B cell (primary cell): ENCODE measurements at places on chromosomes 2 and 18. TPM values are rescaled to one million over a fixed set of nuclear protein-coding genes. Genes with fewer than 3 reads are reported as not detected.

Gene DSG2
- not detected in 2 replicates for total RNA-seq

Gene DHRS9
- total RNA-seq = 0.25 TPM in 1 of 2 replicates, not detected in the other

DNA sequence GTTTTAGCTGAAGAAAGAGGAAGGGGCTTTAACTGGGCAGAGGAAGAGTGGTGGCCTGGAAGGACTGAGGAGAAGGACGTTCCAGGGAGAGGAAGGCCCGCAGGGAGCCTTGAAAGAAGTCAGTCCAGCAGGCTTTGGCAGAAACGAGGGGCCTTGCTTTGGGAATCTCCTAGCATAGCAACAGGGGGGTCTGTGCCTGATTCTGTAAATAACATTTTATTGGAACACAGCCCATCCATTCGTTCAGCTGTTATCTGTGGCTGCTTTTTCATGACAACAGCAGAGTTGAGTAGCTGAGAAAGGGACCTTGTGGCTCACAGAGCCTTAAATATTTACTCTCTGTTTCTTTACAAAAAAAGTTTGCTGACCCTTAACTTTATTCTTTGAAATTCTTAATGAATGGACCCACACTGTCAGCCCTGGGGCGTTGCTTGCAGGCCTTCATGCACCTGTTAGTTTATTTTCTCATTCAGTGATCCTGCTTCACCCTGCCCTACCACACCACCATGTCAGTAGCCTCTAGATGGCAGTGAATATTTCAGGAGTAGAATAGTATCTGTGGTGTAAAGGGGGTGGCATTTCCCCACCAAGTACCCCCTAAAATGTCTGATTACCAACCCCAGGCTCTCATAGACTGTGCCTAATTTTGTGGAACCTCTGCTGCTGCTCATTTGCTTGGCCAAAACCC, 61.0 kb downstream of the MGAT5 start:
- H3K27ac ChIP-seq = peak overlapping the region; percentile 42
- no peak for DNase-seq
- H3K4me3 ChIP-seq = no peak overlapping the region

DNA sequence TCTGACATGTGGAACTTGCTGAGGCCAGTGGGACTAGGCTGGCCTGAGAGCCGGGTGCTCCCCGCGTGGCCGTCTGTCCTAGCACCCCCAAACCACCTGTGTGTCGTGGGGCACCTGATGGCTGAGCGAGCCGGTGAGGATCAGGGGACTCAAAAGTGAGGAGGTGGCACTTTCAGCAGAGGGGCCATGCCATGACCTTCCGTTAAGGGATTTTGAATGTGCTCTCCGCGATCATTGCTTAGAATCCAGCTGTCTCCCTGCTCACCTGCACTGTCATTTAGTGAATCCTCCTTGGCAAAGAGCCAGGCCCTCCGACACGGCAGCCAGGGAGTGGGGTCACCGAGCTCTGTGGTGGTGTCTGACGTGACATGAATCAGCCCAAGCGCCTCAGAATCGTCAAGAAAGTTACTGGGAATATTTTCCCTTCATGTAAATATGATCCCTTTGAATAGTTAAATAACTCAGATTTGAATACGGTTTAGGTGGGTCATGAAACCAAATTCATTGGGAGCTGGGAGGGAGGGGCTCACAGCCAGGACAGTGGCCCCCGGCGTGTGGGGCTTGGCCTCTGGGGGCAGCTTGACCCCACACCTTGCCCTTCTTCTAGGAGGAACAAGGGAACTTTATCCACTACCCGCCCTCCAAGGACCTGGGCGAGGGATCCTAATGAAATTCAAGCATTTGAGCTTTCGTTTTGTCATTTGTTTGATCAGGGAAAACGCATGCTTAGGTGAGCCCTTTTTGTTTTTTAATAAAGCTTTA, 9.5 kb downstream of the NFATC1 start:
- H3K36me3 ChIP-seq = no peaks in the 10 kb centered on the region
- H3K4me3 ChIP-seq = peak overlapping the region; percentile 2
- peaks cover 65% of the 10 kb centered on the region for H3K4me1 ChIP-seq

Gene ACVR1C
- 0.39 and 0.52 TPM in 2 replicates for total RNA-seq

GRCh38 chr2:54364409-54364808, 91.7 kb upstream of the SPTBN1 start:
- H3K4me3 ChIP-seq = no peak overlapping the region
- no peak for DNase-seq
- H3K27ac ChIP-seq = no peak overlapping the region
- H3K4me1 ChIP-seq = no peaks in the 10 kb centered on the region
- no peaks in the 10 kb centered on the region for H3K27me3 ChIP-seq

GRCh38 chr18:55384115-55384514, 203.9 kb downstream of the TCF4 start:
- no peaks in the 10 kb centered on the region for H3K27me3 ChIP-seq
- H3K36me3 ChIP-seq = no peaks in the 10 kb centered on the region
- DNase-seq = peak; percentile 11
- peaks cover 25% of the 10 kb centered on the region for H3K4me1 ChIP-seq
- no peak overlapping the region for H3K27ac ChIP-seq
- H3K4me3 ChIP-seq = no peak overlapping the region

DNA sequence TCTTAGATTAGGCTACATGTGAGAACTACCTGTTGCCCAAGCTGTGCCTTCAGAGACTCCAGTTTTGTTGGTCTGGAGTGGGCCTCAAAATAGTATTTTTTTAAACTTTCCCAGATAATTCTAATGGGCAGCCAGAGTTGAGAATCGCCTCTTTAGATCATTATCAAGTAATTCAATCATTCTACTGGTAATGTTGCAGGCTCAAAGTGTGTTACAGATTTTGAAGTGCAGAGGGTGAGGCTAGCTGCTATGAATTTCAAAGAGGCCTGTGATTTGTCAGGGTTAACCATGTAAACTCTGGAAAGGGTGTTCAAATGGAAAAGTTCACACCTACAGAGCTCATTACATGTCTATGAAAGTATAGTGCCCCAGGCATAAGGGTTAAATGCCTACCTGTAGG, 30.1 kb downstream of the ANKRD29 start:
- DNase-seq = no peak
- no peaks in the 10 kb centered on the region for H3K4me1 ChIP-seq
- H3K4me3 ChIP-seq = no peak overlapping the region
- no peaks in the 10 kb centered on the region for H3K27me3 ChIP-seq

Gene ATP8B1
- 0.10 and 0.27 TPM in 2 replicates for total RNA-seq

DNA sequence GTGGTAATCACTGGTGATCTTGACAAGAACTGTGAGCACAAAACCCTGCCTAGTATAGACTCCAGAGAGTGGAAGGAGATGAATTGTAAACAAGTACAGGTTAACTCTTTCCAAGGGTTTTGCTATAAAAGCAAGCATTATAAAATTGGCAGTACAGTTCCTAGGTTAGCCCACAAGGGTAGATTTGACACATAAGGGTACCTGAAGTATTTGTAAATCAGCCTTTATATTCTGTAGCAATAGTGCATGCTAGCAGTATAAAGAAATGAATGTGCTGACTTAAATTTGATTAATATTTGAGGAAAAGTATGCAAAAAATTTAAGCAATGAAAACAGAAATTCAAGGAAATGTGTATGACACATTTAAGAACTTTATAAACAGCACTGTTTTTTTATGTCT, 42.4 kb downstream of the SP3 start:
- H3K36me3 ChIP-seq = peaks cover 15% of the 10 kb centered on the region
- H3K27ac ChIP-seq = no peak overlapping the region
- DNase-seq = no peak
- H3K27me3 ChIP-seq = no peaks in the 10 kb centered on the region
- H3K4me1 ChIP-seq = peaks cover 11% of the 10 kb centered on the region

DNA sequence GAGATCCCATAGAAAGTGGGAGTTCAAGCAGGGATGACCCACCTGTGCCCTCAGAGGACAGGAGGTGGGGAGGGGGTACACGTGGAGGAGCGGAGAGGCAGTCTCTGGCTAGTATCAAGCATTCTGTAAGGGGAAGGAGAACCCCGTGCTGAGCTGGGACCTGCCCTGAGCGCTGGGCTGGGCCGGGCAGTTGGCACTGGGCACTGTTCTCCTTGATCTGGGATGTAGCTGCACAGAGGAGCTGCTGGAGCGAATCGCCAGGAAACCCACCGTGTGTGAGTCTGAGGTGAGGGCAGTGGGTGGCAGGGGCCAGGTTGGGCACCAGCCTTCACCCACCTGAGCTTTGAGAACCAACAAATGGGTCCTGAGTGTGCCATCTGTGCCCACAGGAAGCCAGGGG, 19.8 kb upstream of the GMPPA start:
- no peaks in the 10 kb centered on the region for H3K27me3 ChIP-seq
- peaks cover 4% of the 10 kb centered on the region for H3K4me1 ChIP-seq
- DNase-seq = no peak
- no peaks in the 10 kb centered on the region for H3K36me3 ChIP-seq
- no peak overlapping the region for H3K4me3 ChIP-seq

GRCh38 chr2:225272173-225272572, 127.3 kb upstream of the NYAP2 start:
- peaks cover 27% of the 10 kb centered on the region for H3K4me1 ChIP-seq
- H3K36me3 ChIP-seq = no peaks in the 10 kb centered on the region
- no peak for DNase-seq
- no peaks in the 10 kb centered on the region for H3K27me3 ChIP-seq

GRCh38 chr2:240213226-240213475, 72.7 kb upstream of the OTOS start:
- no peak for DNase-seq
- no peaks in the 10 kb centered on the region for H3K36me3 ChIP-seq
- no peaks in the 10 kb centered on the region for H3K4me1 ChIP-seq
- H3K4me3 ChIP-seq = no peak overlapping the region
- H3K27ac ChIP-seq = no peak overlapping the region

DNA sequence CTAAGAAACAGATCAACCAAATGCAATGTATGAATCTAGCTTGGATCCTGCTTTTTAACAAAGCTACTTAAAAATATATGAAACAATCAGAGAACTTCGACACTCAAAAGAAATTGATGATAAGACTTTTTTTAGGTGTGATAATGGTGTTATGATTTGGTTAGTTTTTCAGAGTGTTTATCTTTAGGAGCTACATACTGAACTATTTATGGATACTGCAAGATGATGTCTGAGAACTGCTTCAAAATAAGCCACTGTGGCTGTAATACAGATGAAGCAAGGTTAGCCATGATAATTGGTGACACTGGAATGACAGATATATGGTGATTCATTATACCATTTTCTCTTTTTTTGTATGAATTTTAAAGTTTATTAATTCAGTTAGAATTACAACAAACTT, 14.2 kb downstream of the SLC25A12 start:
- no peak for DNase-seq
- no peak overlapping the region for H3K27ac ChIP-seq
- peaks cover 2% of the 10 kb centered on the region for H3K36me3 ChIP-seq
- no peaks in the 10 kb centered on the region for H3K4me1 ChIP-seq

DNA sequence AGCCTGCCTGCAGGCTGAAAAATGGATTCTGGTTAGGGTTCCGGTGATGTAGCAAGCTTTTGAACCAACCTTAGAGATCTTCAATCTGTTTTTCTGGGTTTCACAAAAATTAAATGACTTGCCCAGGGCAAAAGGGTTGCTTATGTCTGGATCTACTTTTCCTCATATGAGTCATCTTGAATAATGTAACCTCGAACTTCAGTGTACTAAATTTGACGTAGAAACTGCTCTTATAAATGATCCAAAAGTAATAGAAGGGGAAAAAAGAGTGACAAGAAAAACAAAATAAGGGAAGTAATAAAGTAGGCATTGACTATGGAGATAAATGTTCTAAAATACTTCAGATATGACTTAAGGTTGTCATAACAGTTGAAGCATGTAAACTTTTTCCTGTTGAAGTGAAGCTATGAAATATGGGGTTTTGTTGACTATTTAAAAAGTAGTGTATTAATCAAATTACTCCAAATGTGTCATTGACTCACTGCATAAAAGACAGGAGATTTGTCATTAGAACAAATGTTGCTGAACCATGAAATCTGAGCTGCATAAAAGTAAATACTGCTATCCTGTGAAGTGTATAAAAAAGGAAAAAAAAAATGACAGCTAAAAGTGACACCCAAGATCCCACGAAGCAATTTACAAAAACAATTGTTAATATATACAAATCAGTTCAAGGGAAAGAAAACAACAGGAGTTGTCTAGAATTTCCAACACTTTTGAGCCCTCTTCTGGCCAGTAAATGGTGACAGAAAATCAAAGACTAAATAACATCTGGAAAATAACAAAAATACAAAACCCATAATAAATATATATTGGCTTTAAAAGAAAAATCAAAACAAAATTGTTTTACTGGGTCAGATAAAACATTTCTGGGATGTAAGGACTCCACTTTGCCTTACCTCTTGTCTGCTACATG, 103.6 kb upstream of the SERPINE2 start:
- no peak overlapping the region for H3K4me3 ChIP-seq
- H3K27me3 ChIP-seq = peaks cover 8% of the 10 kb centered on the region
- no peak for DNase-seq
- H3K27ac ChIP-seq = no peak overlapping the region
- H3K4me1 ChIP-seq = no peaks in the 10 kb centered on the region
- no peaks in the 10 kb centered on the region for H3K36me3 ChIP-seq

Gene MEIS1
- total RNA-seq = not detected in 2 replicates

Gene C2orf80
- total RNA-seq = not detected in 2 replicates

- peaks cover 79% of the 10 kb centered on the region for H3K4me1 ChIP-seq
- H3K36me3 ChIP-seq = peaks cover 26% of the 10 kb centered on the region
- H3K4me3 ChIP-seq = peak overlapping the region; percentile 54
- no peaks in the 10 kb centered on the region for H3K27me3 ChIP-seq
Observed at GRCh38 chr2:218286570-218287459, 5.5 kb downstream of the TMBIM1 start.

GRCh38 chr2:161625314-161625919, 1.2 kb downstream of the SLC4A10 start:
- no peak overlapping the region for H3K27ac ChIP-seq
- no peak overlapping the region for H3K4me3 ChIP-seq
- no peaks in the 10 kb centered on the region for H3K4me1 ChIP-seq
- no peak for DNase-seq
